ENCODE measurements at places on chromosomes 5 and 9. TPM values are rescaled to one million over a fixed set of nuclear protein-coding genes. Genes with fewer than 3 reads are reported as not detected.

The ANKRD31 gene
- total RNA-seq = 3.7 TPM

The PLGRKT gene
- total RNA-seq = 10.4 TPM

The SPINK6 gene
- total RNA-seq = not detected

The SLC6A18 gene
- not detected for total RNA-seq

Data from prostate gland (tissue), 2 donors.